ENCODE measurements at places on chromosomes 3 and 15.

DNA sequence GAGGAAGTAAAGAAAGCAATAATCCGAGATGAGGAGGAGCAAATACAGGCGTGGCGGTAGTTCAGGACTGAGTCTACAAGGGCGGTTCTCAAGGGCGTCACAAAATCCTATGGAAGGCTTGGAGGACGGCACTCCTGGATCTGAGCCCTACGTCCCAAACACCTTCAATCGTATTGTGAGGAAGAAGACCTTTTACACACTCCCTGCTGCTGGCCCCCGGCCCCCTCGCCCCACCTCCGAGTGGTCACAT is 747 bp downstream of the PLD1 start:
- DNase-seq: no peak

- DNase-seq: no peak
Measured at GRCh38 chr3:146380046-146380445, 89.3 kb downstream of the PLSCR2 start.

- no peak for DNase-seq
Measured at GRCh38 chr3:123807820-123808219, 76.3 kb downstream of the MYLK start.

DNA sequence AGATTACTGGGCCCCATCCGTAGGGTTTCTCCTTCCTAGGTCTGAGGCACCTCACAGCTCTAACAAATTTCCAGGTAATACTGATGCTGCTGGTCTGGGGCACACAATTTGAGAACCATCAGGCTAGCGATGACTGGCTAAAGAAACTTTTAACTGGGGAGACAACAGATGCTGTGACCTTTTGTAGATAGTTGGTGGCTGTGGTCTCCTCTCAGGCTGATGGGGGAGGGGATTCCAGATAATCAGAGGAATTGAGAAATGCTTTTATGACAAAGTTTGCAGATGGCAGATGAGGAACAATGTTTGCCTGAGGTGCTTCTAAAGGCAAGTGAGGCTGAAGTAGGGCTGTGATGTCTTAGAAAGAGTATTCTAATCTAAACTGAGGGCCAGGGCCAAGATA is 13.8 kb upstream of the CCR9 start:
- no peak for DNase-seq

- DNase-seq: no peak
Measured at GRCh38 chr15:25670025-25670554, 193.0 kb downstream of the ATP10A start.

- DNase-seq: no peak
Measured at GRCh38 chr15:68347392-68347791, 69.8 kb downstream of the FEM1B start.

GRCh38 chr3:195559723-195560409 is 16.7 kb upstream of the PPP1R2 start:
- DNase-seq: no peak

- DNase-seq: no peak
Measured at GRCh38 chr15:90545095-90545494, 15.4 kb downstream of the CRTC3 start.

GRCh38 chr3:122085673-122086072 is 30.5 kb downstream of the CD86 start:
- no peak for DNase-seq

DNA sequence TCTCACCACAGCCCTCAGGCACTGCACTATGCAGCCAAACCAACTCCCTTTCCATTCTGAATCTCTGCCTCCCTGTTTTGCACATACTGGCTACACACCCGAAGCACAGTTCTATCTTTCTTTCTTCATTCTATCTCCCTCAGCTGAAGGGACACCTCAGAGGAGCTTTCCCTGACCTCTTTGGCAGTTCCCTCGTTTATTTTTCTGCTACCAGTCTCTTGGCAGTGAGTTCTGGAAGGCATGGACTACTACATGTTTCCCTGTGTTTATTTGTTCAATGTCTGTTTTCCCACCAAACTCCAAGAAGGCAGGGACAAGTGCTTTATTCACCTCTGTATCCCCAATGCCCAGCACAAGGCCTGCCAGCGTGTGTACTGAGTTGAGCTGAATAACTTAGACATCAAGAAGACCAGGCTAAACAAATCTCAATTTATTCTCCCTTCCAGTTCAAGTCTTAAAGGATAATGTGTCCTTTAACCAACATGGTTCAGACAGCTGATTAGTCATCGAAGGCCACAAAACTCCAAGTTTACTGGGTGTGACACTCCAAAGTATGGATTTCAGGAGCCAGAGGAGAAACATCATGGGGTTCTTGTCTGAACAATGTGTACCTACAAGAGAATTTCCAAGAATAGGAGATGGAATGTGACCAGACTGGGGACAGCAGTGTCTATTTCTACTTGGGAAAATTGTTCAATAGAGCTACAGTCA is 260.1 kb upstream of the CTNNB1 start:
- no peak for DNase-seq

DNA sequence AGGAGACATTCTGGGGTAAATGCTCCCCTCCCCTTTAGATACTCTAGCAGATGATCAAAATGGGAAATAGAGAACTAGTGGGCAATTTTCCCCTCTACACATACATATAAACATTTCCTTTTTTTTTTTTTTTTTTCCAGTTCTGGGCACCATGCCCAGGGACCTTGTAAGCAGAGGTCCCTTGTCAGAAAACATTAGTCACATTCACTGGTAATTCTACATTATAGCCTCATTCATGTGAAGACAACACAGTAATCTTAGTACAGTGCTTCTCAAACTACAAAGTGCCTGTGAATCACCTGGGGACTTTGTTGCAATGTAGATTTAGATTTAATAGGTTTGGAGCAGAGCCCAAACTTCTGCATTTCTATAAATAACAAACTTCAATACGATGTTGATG is 60.1 kb upstream of the ACTC1 start:
- no peak for DNase-seq

DNA sequence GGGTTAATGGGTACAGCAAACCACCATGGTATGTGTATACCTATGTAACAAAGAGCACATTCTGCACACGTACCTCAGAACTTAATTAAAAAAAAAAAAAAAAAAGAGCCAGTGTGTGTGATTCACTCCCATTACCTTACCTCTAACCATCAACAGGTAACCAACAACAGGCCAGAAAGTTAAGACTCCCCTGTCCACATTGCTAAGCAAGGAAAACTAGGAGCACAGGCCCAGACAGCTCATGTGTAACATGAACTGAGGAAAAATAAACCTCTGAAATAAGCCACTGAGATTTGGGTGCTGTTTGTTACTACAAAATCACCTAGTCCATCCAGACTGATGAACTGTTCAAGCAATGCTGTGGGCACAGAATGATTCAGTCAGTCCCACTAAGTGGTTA is 6.0 kb downstream of the KATNBL1 start:
- no peak for DNase-seq

- DNase-seq: no peak
Measured at GRCh38 chr15:68196445-68197169, 8.5 kb downstream of the CALML4 start.

DNA sequence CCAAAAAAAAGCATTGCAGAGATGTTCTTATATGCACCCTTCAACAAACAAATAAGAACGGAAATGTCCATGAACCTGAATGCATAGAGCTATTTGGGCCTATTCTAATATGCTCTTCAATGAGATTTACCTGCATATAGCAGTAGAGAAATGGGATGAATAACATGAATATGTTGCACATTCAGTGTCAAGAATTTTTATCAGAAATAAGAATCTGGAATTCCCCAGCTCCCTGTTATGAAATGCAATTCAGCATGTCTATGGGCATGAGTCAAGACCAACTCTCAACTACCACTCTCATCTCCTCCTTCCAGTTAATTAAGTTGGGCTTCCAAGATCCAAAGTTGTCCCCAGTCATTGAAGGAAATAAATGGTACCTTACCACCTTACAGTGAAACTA is 133.7 kb upstream of the ALCAM start:
- no peak for DNase-seq

- no peak for DNase-seq
Measured at GRCh38 chr3:20924646-20925385, 738.8 kb upstream of the SGO1 start.

GRCh38 chr3:74295479-74295878 is 319.0 kb downstream of the CNTN3 start:
- DNase-seq: no peak

GRCh38 chr3:177813322-177813721 is 616.0 kb upstream of the TBL1XR1 start:
- no peak for DNase-seq

DNA sequence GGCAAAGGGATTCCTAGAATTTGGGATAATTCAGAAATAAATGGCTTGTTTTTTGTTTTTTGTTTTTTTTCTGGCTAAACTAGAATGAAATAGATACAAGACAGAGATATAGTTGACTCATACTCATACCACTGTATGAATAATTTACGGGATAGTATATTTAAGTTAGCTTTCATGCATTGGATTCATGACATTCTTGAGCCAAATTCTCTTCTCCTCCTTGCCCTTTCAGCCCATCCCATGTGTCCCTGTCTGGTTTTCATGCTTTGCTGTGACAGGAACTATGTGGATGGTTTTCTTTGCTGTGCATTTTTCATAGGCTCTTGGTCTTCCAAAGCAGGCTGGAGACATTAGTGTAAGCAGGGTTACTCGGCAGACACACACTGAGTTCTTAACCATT is 66.6 kb upstream of the UMPS start:
- no peak for DNase-seq

- no peak for DNase-seq
Measured at GRCh38 chr3:143809121-143809621, 39.1 kb downstream of the SLC9A9 start.

DNA sequence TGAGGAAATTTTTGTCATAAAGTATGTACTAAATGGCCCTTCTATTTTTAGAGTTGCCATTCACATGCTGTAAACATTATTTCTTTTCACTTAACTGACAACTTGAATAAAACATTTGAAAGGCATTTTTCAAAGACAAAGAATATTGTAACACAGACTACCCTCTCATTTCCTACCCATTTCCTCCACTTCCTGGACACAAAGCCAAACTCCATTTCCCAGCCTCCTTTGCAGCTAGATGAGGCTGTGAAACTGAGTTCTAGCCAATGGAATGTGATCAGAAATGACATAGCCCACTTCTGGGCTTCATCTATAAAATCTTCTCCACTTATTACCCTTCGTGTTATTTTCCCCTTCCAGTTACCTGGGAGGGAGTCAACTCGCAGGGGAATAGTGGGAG is 288.9 kb upstream of the DPH6 start:
- DNase-seq: no peak

DNA sequence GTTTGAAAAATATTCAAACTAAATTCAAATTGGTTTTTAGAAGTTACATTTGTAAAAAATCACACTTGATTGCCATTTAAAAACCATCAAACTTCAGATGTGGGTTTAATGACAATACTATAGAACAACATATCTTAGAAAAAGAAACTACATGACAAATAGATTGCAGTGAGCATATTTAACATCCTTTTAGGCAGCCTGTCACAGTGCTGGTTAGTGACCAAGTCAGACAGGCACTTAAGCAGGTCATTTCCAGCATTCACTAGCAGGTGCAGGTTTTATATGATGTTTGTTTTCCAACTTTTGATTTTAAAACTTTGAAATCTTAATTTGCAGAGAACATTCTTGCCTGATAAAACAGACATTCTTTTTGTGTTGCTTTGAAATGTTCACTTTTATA is 115.7 kb downstream of the MBNL1 start:
- DNase-seq: no peak

- no peak for DNase-seq
Measured at GRCh38 chr15:52495125-52495524, 33.6 kb downstream of the MYO5A start.

DNA sequence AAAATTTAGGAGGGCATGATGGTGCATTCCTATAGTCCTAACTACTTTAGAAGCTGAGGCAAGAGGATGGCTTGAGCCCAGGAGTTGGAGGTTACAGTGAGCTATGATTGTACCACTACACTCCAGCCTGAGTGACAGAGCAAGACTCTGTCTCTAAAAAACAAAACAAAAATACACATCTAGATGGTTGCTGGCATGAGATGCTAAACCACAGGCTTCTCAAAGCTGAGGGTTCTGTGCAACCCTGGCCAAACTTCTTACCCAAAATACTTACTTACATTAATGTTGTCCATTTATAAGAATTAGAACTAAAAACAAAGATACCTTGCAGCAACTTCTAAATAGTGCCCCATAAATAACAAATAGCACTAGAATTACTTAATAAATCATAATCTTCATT is 14.3 kb upstream of the ARHGEF3 start:
- DNase-seq: no peak

DNA sequence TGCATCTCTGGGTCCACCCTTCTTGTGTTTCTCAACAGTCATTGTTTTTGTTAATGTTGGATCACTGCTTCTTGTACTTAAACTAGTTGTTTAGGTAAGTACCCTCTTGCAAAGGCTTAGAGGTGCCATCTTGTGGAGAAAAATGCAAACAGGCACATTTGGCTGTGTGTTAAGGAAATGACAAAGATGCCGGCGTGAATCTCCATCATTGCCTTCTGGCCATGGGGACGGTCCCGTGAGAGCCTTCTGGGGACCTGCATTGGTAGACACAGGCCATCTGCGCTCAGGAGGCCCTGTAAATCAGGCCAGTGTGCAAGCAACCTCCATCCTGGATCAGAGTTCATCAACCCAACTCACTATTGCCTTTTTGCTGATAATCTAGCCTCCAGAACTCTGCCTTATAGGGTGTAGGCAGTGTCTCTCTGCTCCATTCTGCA is 158.6 kb upstream of the NR2E3 start:
- DNase-seq: no peak

DNA sequence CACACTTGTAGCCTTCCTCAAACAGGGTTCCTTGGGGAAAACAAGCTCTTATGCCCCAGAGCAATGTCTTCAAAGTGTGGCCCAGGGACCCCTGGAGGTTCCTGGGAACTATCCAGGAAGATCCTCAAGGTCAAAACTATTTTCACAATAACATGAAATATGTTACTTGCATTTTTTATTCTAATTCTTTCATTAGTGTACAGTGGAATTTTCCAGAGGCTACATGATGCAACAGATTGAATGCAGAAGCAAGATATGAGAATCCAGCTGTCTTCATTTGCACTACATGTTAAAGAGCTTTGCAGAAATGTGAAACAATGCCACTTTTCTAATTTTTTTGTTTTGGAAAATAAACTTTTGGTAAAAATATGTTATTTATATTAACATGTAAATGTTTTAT is 190.9 kb downstream of the SLC9A9 start:
- no peak for DNase-seq

DNA sequence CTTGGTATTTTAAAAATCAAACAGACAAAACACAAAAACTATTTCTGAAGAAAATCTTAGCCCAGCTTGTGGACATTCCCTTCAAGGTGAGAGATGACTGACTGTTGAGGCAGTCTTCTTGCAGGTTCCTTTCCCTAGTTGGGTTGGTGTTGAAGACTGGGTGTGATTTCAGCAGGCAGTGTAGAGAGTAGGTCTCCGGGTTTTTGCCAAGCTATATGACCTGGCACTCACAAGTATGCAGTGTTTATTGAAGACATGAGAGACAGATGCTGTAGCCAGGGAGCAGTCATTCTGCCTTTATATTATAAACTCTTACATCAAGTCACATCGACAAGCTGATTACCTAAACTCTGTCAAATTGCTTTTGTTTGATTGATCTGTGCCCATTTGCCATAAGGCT is 17.5 kb downstream of the SENP8 start:
- DNase-seq: no peak

- no peak for DNase-seq
Measured at GRCh38 chr3:155019575-155019974, 60.5 kb upstream of the MME start.

- DNase-seq: no peak
Measured at GRCh38 chr3:49723296-49723627, 489 bp downstream of the GMPPB start.

GRCh38 chr3:25537516-25537915 is 109.5 kb downstream of the RARB start:
- DNase-seq: no peak
